ENCODE measurements at places on chromosomes 2 and 18.

- no peak for DNase-seq
These were observed 795 bp upstream of the TCF7L1 start for GRCh38 chr2:85132397-85132796.

GRCh38 chr2:143158551-143159485 lies 29.6 kb downstream of the ARHGAP15 start:
- no peak for DNase-seq

DNA sequence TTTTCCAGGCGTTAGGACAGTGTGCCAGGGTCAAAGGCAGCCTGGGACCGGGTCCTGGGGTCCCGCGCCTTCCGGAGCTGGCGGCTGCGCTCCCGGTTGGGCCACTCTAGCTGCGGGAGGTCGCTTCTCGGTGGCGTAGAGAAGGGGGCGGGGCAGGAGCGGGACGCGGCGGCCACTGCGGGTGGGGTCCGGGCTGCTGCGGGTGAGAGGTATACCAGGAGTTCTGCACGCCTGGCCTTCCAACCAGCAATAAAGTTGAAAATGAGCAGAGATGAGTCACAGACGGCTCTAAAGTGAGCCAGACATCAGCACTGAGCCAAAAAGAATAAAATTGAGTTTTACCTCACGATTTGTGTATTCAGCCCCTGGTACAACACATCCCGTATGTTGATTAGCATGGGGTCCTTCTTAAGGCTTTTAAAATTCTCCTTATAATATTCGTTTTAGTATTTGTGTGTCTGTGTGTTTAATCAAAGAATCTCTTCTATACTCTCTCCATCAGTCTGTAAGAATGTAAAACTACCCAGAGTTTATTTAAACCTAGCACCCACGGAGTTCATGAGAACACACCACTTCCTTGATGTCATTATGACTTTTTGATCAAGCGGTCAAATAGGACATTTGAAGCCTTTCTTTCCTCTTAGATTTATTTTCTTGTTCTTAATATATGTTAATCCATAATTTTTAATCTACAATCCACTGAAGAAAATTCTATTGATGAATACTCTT lies at the start of gene C1GALT1C1L:
Gene C1GALT1C1L, minus strand, starts transcription at position 108 of the 729 bp plus-strand sequence. Its CDS starts 107 bp downstream, at position 1.
- peak; percentile 77 for DNase-seq

- no peak for DNase-seq
These were observed 461.9 kb downstream of the PTPRM start for GRCh38 chr18:8029061-8029460.

- DNase-seq, result no peak
These were observed 301.2 kb downstream of the SP3 start for GRCh38 chr2:173663835-173664512.

DNA sequence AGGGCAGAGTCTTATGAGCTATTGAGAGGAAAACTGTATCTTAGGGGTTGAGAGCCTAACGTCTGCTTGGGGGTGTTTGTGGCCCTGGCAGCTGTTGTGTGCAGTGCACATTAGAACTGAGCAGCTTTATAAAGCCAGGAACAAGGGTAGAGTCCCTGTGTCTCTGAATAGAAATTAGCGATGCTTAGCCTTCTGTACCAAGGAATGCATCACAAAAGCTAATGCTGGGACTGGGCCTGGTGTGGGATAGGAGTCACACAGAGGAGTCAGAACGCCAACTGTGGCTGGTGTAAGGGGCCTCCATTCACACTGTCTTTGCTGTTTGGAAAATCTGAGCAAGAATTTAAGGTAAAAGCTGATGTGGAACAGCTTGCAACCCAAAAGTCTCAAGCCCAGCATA lies 283.2 kb downstream of the SOX11 start:
- no peak for DNase-seq

DNA sequence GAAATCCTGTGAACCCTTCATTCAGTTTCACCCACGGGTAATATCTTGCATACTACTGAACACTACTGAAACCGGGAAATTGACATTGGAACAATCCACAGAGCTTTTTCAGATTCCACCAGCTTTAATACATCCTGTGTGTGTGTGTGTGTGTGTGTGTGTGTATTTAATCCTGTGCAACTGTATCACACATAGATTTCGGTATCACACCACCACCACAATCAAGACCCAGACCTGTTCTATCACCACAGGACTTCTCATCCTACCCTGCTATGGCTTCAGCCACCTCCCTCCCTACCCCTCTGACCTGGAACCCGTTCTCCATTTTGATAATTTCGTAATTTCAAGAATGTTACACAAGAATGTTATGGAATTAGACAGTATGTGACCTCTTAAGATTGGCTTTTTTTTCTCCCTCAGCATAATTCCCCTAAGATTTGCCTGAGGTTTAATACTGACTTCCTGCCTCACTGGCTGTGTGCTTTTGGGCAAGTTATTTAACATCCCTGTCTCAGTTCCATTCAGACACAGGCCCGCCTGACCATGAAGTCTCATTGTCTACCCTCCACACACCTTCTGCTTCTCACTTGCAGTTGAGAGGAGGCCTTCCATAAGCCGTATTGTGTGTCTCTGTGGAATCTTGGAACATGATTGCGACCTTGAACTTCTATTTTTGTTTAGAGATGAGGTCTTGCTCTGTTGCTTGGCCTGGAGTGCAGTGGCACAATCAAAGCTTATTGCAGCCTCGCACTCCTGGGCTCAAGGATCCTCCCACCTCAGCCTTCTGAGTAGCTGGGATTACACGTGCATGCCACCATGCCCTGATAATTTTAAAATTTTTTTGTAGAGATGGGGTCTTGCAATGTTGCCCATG lies 14.4 kb upstream of the TMEM131 start:
- DNase-seq, result no peak

DNA sequence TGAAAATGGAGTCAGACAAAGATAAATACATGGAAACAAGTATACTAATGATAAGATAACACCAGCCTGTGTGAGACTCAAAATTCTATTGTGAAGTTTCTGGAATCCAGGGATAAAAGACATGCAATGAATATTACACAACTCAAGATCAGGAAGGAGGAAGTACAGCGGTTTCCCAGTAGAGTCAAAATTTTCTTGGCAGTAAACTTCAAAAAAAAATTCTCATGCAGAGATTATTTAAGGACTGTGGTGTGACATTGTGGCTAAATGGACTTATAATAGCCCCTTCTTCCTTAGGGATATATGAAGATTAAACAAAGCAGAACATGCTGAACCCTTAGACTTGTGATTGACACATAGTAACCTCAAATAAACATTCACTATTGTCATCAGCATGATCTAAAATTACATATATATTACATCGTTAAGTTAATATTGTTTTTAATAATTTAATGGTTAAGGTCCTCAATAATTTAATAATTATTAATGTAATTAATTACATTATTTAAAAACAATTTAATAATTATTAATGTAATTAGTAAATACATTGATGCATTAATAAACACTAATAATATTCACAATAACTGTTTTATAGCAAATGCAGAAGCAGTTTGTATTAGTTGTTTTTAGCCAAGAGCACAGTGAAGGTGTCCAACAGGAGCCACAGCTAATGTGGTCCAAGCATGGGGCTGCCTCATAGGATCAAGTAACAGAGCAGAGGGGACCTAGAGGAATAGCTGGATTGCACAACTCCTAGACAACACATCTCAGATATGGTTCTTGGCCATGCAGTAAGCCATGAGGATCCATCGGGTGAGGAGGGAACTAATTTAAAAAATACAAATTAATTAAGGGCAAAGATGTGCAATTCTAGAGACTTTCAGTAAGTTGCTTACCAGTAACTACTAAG lies 77.3 kb downstream of the POLE4 start:
- DNase-seq, result no peak

- no peak for DNase-seq
These were observed 50.7 kb downstream of the ATIC start for GRCh38 chr2:215362562-215362904.

DNA sequence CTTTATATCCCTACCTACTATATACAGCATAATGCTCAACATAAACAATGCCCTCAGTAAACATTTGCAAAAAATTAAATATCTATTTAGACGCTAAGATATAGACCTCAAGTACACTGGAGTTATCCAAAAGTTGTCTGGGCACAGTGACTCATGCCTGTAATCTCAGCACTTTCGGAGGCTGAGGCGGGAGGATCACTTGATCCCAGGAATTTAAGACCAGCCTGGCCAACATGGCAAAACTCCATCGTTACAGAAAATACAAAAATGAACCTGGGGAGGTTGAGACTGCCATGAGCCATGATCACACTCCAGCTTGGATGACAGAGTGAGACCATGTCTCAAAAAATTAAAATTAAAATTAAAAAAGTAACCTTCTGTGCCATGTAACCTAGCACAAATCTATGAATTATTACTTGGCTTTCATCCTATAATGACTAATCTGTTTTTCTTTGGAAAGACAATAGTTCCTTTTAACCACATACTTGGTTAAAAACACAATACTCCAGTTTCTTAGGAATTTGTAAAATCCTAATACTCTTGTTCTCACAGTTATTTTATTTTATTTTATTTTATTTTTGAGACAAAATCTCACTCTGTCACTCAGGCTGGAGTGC lies 6.7 kb upstream of the TNFAIP6 start:
- DNase-seq, result no peak

DNA sequence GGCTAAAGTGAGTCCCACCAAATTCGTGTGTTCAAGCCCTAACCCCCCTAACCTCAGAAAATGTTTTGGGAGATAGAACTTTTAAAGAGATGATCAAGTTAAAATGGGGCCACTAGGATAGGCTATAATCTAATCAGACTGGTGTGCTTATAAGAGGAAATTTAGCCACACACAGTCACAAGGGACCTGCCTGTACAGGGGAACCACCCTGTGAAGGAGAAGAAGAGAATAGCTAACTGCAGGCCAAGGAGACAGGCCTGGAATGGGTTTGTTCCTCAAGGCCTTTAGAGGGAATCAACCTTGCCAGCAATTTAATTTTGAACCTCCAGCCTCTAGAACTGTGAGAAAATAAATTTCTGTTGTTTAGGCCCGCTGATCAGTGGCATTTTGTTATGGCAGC lies 36.0 kb upstream of the TANK start:
- DNase-seq, result no peak

DNA sequence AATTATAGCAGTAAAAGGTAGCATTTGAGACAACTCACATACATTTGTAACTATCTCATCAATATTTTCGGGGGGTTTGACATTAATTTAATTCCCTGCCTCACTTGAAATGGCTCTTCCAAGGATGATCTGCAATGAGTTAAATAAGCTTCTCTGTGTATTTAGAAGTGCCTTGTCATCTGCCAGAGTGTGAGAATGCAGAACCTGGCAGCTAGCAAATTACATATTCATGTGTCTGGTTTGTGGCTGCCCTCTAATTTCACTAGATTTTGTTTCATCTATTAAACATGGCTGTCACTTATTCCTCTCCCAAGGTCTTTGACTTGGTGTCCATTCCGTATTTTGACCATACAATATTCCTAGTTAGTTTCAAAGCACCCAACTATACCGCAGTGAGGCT lies 158.3 kb upstream of the CAVIN2 start:
- DNase-seq, result no peak

- DNase-seq, result peak; percentile 84
These were observed 4.9 kb downstream of the SPEG start for GRCh38 chr2:219439506-219439905.

DNA sequence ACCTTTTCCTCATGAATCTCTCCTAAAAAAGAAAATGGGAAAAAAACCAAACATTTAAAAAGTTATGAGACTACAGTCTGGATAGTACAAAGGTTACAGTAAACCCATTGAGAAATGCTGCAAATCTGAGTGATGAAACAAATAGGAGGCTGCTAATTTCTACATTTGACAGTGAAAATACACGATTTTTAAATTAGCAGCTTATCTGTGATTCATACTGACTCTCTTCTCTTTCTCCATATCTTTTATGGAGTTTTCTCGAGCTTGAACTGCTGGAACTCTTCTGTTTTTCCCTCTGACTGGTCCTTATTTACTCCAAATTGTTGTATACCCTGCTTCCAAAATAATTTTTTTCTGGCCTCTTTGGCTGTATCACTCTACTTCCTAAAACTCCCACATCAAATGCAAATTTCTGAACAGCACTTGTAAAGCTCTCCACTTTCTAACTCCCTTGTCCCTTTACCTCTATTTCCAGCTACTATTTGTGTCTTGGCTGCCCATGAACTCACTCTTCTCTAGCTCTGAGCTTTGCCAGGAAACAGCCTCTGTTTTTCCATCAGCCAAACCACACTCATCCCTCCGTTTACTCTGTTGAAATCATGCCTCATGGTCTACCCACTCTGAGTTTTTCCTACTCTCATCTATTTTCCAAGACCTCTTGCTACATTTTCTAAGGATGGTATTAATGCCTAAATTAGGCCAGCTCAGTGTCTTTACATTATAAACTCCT lies 73.7 kb downstream of the RBMS1 start:
- DNase-seq, result peak; percentile 62

GRCh38 chr2:69125816-69126215 lies 112.8 kb downstream of the ANTXR1 start:
- DNase-seq, result no peak

GRCh38 chr2:65501074-65501473 lies 68.7 kb upstream of the SPRED2 start:
- DNase-seq, result no peak

Data from right hindlimb (tissue), 1 donor.